ENCODE measurements at places on chromosomes 7 and 10. TPM values are rescaled to one million over a fixed set of nuclear protein-coding genes. Genes with fewer than 3 reads are reported as not detected.

OR6B1 gene
- not detected for total RNA-seq

SLC25A28 gene
- 23.3 TPM for total RNA-seq

FEZF1 gene
- total RNA-seq = not detected

CYP2E1 gene
- 0.31 TPM for total RNA-seq

CTNNA3 gene
- 15.5 TPM for total RNA-seq

OPN1SW gene
- not detected for total RNA-seq
